ENCODE measurements at places on chromosomes 3 and 15.
A peak's percentile ranks its signal among the peaks of the same experiment; 100 is the strongest.

DNA sequence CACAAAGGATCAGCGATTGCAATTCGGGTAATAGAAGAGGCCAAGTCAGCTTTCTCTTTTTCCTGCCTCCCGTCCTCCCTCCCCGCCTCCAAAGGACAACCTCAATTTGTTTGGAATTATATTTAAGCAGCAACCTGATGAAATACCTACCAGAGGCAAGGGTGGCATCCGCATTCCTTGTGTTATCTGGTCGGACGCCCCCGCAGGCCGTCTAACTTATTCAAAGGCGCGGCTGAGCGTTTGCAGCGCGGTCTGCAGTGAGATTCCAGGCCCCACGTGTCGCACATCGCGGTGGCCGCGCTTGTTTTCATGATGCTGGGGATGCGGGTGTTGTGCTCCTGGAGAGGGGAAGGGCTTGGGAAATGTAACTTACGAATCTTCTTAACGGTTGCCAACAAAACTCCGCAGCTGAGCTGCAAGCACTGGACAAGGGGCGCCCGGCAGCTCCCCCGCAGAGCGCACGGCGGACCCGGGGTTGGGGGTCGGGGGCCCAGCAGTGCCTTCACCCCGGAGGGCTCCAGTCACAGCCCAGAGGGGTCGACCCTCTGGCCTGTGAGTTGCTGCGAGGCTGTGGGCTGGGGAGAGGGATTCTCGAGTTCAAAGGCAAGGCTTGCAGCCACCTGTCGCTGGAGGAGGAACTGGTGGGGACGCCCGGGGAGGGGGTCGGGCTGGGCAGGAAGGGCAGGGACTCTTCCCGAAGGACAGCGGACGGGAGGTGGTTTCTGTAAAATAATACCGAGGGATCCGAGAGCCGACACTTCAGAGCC, 20.5 kb upstream of the RGMA start:
- no peak for DNase-seq

DNA sequence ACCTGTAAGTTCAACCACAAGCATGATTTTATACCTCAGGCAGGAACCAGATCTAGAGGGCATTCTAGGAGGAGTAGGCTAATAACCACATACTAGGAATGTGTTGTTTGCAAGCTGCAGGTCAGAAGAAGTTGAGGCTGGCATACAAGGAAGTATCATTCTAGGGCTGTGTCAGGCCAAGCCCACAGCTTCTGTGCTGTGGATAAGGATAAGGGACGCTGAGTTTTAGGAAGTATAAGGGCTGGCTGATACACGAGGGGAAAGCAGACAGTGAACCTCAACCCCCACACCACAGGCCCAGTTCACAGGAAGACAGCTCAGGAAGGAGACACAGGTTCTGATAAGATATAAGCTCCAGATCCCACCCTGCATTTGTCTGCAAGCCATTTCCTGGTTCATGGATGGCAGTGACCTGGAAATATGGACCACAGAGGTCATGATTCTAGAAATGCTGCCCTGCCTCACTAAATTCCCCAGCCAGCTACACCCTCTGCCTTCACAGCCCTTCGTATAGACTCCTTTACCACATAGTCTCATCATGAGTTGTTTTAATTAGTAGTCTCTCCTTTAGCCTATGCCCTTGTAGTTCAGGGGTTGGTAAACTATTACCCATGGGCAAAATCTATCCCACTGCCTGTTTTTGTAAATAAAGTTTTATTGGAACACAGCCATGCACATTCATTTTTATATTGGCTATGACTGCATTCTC, 260.7 kb downstream of the OPA1 start:
- no peak for DNase-seq

GRCh38 chr3:157595259-157595658, 92.0 kb upstream of the VEPH1 start:
- DNase-seq, result no peak

DNA sequence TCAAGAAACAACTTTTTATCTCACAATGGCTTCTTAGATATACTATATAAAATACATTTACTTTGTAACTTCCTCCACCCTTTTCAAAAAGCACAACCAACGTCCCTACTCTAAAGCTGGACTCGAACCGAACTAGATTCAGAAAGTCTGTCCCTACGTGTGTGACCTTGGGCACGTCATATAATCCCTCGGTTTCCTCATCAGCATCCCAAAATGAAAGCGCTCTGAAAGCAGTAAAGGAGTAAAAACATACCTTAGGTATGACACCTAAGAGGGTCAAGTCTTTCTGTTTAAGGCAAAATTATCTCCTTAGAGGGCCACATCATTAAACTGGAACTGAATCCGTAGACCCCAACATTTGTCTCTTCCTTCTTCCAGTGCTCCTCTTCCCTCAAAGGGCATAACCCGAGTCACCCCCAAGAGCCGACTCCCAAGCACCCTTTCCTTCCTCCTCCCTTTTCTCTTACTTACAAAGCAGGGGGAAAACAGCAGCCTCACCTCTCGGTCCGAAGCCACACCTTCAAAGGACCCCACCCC, 663 bp downstream of the PDCD10 start:
- DNase-seq, result no peak

DNA sequence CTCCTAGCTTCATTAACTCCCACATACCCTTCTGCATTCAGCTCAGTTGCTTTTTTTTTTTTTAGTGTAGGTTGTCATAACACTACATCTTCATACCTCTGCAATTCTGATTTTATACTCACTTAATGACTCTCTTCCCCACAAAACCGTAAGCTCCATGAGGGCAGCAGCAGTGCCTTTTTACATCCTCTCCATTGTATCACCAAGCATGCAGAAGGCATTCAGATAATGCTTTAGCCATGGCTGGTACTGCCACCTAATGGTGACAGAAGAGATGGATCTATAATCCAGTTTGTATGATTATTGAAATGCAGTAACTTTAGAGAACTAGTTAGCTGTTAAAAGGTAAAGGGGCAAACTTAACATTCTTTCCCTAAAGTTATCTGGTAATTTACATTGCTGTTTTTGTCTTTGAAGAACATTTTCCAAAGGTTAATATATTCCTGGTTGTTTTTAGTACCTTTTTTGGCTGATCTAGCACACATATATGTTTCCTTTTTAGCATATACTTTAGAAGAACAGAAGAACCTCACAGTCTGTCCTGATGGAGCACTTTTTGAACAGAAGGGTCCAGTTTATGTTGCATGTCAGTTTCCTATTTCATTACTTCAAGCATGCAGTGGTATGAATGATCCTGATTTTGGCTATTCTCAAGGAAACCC, 36.8 kb downstream of the ATP1B3 start:
- DNase-seq, result peak; percentile 63

- no peak for DNase-seq
Measured at GRCh38 chr3:49339581-49339940, 292 bp downstream of the USP4 start.

DNA sequence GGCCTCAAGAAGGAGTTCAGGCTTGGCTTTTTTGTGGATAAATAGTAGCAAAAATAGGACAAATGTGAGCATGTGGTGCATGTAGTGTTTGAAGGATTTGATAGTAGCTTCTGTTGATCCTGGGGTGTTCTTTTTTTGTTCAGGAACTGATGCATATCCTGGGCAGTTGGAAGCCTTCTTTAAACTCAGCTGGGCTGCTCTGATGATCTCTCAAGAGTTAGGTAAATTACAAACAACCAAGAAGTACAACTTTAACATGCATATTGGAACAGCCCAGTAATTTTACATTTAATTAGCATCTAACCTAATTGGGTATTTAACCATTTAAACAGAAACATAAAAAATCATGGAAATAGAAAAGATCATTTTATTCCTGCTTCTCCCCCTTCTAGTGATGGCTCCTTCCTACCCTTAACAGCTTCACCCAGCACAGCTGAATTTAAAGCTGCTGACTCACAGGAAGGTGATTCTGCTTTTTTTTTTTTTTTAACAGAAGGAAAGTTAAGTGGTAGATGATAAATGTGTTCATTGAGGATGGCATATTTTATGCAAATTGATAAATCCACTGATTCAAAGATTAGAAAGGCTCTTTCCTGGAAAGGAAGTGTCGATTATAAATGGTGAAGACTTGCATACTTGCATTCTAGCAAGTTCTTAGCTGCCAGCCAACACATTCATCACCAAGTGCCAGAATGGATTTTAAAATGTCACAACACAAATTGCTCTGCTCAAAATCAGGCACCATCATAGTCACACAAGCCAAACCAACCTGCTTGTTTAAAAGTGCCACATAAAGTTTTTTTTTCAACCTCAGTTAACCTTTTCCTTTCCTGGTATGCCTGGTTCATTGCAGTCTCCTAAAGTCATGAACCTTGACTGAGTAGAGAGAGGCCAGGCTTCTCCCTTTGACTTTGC, 20.0 kb downstream of the SLC35G2 start:
- DNase-seq, result no peak

GRCh38 chr3:129616713-129617112, 10.2 kb upstream of the PLXND1 start:
- peak; percentile 58 for DNase-seq

- DNase-seq, result no peak
Measured at GRCh38 chr3:10792208-10792607, 23.8 kb upstream of the SLC6A11 start.

- DNase-seq, result no peak
Measured at GRCh38 chr3:148588291-148588690, 109.4 kb upstream of the AGTR1 start.

GRCh38 chr3:16884748-16885592, at the start of gene PLCL2:
PLCL2 (plus strand) TSS chr3:16884955; CDS start chr3:16885040, 85 bp downstream.
- DNase-seq, result peak; percentile 79

GRCh38 chr3:192869131-192870031, 48.3 kb downstream of the MB21D2 start:
- no peak for DNase-seq

DNA sequence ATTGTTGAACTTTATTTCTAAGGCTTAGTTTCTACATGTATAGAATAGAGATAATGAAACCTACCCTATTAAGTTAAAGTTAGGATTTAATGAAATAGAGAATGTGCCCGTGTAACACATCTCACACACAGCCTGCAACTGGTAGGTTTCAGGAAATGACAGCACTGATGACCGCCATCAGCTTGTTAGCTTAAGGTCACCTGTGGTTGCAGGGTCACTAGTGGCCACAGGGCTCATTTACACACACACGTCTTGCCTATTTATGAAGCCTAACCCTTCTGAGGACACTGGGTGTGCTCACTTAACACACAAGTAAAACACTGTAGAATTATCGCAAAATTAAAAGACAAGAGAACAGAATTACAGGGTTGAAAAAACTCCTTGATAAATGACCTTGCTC, 20.1 kb downstream of the CHRM5 start:
- DNase-seq, result no peak

GRCh38 chr3:120488296-120488695, 37.5 kb upstream of the FSTL1 start:
- DNase-seq, result no peak

DNA sequence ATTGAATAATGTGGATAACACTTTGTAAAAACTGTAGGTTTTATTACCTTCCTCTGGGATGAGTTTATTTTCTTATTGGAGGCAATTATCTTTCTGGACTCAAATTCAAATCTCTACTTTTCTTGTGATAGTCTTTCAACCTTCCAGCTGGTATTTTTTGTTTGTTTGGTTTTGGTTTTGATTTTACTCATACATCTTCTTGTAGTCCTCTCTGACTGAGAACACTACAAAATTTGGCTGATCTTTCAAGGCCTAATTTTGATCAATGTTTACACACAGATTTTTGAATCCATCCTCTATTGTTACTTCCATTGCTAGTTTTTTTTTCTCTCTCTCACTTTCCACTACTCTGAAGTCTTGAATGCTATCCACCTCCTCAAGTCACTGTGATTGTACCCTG, 303.8 kb upstream of the NECTIN3 start:
- no peak for DNase-seq

DNA sequence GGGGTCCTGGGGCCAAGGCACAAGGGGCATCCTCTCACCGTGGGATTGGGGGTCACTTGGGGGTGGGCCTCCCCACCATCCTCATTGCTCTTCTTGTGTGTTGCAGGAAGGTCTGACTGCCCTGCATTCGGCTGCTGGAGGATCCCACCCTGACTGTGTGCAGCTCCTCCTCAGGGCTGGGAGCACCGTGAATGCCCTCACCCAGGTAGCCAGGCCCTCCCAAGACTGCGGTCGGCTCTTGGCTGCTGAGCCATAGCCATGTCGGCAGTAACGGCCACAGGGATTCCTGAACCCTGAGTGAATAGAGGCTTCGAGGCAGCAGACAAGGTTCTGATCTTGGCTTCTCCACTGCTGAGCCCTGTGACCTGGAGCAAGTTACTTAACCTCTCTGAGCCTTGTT, 19.7 kb downstream of the ANKDD1A start:
- no peak for DNase-seq

- no peak for DNase-seq
Measured at GRCh38 chr15:44092221-44092620, 102.8 kb downstream of the FRMD5 start.

GRCh38 chr3:124227150-124227630, 235.3 kb upstream of the ROPN1 start:
- DNase-seq, result no peak

GRCh38 chr15:96058103-96058851, 272.2 kb upstream of the NR2F2 start:
- DNase-seq, result no peak

- no peak for DNase-seq
Measured at GRCh38 chr15:79439236-79439635, 7.1 kb downstream of the MINAR1 start.

DNA sequence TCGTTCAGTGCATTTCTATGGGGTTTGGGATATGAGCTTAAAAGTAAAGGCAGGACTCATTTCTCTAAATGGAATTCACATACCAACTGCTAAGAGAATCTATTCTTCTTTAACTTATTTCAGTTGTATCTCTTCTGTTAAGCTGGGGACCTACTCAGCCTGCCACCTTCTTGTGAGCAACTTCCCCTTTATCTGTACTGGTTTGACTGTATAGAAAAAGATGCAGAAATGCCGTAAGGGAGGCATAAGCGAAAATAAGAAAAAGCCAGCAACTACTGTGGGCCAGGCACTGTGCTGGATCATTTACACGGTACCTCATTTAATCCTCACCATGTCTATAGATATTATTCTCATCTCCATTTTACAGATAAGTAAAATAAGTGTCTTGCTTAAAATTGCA, 38.4 kb downstream of the RBMS3 start:
- no peak for DNase-seq

Measured in CD4-positive, alpha-beta T cell treated with Interleukin-4 for 1 hour (primary cell).